ENCODE measurements at places on chromosomes 2 and 18.

DNA sequence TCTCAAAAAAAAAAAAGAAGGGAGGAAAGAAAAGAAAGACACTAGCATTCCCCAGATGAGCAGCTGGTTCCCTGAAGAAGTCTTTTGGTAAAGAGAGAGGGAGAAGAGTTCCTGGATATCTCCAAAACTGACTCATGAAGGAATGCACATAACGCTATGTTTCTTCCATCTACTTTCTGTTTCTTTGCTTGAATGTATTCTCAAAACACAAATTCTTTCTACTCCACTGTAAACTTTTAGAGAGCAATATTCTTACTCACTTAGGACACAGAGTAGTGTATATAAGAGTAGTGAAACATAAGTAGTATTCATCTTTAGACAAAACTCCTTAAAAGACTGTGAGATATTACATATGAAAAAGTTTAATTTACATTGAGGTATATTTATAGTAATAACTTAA, 64.2 kb downstream of the TRIP12 start:
- no peak overlapping the region for H3K4me3 ChIP-seq
- peaks cover 10% of the 10 kb centered on the region for H3K36me3 ChIP-seq
- H3K27me3 ChIP-seq, result no peaks in the 10 kb centered on the region
- no peaks in the 10 kb centered on the region for H3K4me1 ChIP-seq

DNA sequence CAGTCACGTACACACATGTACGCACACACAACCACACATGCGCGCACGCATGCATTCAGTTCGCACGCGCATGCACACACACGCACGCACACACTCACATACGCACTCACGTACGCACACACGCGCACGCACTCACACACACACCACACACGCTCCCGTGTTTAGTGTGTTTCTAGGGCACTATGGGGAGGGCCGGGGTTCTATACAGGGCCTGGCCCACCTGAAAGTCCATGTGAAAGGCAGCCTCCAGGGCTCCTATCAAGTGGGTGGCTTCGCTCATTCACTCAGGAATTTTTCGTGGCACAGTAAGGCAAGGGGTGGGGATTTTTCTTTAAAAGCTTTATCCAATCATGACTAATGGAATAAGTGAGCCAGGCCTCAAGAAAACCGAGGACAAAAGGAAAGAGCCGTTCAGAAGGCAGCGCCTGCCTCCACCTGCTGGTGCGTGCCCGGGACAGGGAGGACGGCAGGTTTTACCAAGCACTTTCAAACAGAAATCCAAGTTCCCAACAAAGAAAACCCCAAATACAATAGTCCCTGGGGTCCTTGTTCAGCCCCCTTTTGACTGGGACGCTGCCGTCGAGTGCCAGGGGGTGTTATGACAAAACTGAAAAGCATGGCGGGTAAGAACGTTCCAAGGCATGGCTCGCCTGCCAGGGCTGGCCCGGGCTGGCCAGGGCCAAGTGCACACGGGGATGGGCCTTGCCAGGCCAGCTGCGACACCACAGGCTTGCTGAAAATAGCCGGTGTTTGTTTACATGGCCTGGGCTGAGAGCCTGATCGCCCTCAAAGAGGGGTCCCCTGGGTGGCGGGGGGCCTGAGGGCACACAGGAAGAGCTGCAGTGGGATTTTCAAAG, 110.0 kb downstream of the HDAC4 start:
- DNase-seq, result no peak
- no peaks in the 10 kb centered on the region for H3K27me3 ChIP-seq

GRCh38 chr2:220219371-220219770, 591.9 kb downstream of the SLC4A3 start:
- H3K27ac ChIP-seq, result no peak overlapping the region
- no peaks in the 10 kb centered on the region for H3K4me1 ChIP-seq
- no peaks in the 10 kb centered on the region for H3K36me3 ChIP-seq
- no peak overlapping the region for H3K4me3 ChIP-seq
- no peaks in the 10 kb centered on the region for H3K27me3 ChIP-seq

DNA sequence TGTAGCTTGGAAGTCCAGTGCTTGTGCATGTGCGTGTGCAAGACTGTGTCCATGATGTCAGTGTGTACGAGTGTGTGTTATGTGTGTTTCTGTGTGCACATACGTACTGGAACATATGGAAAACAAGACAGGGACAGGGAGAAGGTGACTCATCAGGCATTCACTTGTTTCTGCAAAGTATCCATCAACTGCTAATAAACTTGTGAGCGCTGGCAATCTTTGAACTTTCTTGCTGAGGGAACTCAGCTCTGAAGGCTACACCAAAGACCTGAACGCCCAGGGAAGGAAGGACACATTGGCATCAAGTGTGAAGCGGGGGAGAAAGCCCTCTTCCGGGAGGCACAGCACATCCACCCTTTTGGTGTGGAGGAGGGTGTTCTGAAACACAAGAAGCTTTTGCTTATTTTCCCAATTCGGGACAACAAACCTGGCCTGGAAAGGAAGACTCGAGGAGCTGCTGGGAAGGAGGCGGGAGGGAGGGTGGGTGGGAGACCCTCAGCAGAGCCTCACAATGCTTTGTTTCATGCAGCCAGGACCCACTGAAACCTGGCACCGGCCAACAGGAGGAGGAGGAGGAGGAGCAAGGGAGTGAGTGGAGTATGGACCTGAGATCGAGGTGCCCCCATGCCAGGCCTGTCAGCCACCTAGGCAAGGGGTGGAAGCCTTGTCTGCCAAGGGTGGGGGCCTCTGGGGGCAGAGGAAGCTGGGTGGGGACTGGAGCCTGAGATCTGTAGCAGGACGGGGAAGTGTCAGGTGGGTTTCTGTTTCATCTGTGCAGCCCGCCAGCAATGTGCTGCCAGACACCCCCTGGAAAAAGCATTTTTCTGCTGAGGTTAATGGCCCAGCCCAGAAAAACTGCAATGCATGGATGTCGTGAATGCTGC, 26.8 kb downstream of the SMAD7 start:
- no peak overlapping the region for H3K4me3 ChIP-seq
- no peaks in the 10 kb centered on the region for H3K36me3 ChIP-seq
- H3K27me3 ChIP-seq, result no peaks in the 10 kb centered on the region
- no peak for DNase-seq
- peak overlapping the region; percentile 51 for H3K27ac ChIP-seq

DNA sequence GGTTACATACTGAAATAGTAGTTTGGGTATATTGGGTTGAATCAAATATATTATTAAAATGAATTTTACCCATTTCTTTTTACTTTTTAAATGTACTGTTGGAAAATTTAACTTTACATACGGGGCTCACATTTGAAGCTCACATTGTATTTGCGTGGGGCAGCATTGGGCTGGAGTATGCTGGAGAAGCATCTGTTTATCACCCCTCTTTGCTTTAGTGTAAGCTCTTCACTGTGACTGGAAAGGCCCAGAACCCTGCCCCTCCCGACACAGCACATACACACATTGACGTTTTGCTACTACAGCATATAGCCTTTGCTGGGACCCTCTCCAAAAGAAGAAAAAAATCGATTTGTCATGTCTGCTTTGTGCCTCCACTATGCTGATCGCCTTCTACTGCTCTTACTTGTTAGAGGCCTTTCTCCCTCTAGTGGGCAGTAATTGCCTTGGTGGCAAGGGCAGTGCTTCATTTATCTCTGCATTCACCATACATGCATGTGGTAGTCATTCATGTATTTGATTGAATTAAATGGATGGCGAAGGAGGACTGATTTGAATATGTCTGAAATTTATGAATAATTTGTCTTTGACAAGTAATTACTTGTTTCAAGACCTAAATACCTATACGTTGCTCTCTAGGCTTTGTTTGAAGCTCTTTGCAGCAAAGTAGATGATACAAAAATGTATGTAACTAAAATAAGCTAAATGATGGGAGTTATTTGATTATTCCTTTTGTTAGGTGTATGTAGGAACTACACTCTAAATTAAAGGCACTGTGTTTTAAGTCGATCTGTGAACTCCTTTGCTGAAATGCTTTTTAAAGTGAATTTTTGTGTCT, 37.4 kb downstream of the VAPA start:
- H3K27me3 ChIP-seq, result no peaks in the 10 kb centered on the region
- no peak overlapping the region for H3K4me3 ChIP-seq
- no peak overlapping the region for H3K27ac ChIP-seq
- DNase-seq, result no peak

DNA sequence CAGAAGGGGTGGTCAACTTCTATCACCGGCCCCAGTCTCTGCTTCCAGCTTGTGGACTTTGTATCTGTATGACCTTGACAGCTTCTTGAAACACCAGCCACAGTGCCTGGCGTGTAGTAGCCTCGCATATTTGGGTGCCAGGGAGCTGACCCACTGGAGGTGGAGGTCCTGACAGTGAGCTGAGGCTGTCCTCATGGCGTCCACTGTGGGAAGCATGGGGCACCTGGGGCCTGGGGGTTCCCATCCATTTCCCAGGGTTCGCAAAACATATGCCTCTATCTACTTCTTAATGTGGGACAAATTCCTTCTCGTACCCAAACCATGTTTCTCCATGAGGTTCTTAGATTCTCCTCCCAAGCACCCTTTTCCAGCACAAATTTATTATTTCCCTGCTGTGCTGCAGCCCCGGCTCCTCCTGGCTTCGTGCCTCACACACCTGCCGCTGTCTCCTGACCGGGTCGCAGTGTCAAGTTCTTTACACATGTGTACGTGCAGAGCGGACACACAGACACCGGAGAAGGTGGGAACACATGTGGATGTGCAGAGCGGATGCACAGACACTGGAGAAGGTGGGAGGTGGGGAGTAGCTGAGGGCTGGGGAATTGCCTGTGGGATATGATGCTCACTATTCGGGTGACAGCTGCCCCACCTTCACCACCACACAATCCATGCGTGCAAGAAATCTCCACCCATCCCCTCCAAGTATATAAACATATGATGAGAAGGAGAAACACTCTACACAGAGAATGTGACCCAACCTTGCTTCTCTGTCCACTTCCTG, 23.4 kb downstream of the TMEM18 start:
- H3K4me3 ChIP-seq, result no peak overlapping the region
- no peak overlapping the region for H3K27ac ChIP-seq
- peaks cover 9% of the 10 kb centered on the region for H3K4me1 ChIP-seq

DNA sequence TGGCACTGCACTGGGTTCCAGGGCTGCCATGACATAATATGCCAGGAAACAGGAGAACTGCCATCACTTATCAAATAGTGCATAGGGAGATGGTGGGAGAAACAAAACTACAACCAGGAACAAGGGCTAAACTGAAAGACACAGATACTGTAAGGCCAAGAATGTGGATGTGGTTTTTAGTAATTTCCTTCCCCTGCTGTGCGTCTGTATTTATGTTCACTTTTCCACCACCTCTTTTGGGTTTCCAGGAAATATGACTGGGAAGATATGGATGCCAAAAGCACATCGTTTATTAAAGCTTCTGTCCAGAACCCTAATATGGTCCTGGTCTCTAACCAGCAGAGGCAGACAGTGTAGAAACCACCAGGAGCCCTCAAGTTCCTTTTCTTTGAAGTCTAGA, 759.7 kb upstream of the FANCL start:
- DNase-seq, result no peak
- H3K4me3 ChIP-seq, result no peak overlapping the region
- H3K4me1 ChIP-seq, result no peaks in the 10 kb centered on the region

Data from pancreas (tissue), 10 donors.